ENCODE measurements at places on chromosomes 7 and 10.
A peak's percentile ranks its signal among the peaks of the same experiment; 100 is the strongest.

GRCh38 chr7:90621125-90621746 is 25.1 kb downstream of the CDK14 start:
- DNase-seq: no peak

GRCh38 chr7:106814887-106815286 is 50.2 kb upstream of the PIK3CG start:
- DNase-seq: no peak

GRCh38 chr7:46854958-46855473 is 726.9 kb downstream of the TNS3 start:
- peak; percentile 77 for DNase-seq

- no peak for DNase-seq
Observed at GRCh38 chr7:80779456-80779855, 139.4 kb downstream of the SEMA3C start.

DNA sequence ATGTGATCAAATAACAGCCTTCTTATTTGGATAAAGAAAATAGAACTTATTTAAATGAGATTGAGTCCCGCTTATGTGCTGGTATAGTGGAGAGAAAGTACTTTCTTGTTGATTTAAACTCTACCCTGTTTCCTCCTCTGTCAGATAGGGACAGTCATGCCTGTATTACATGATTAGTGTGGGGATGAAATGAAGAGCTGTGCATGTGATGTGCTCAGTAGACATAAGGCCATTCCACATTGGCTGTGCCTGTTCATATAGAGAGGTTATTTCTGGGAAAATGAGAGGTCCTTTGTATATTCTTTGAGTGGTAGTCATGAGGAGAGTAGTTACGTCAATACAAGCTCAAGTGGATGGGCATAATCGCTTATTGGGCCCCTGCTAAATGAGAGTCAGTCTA is 5.7 kb downstream of the MTURN start:
- DNase-seq: no peak

GRCh38 chr7:107068156-107068555 is 23.7 kb downstream of the PRKAR2B start:
- no peak for DNase-seq

DNA sequence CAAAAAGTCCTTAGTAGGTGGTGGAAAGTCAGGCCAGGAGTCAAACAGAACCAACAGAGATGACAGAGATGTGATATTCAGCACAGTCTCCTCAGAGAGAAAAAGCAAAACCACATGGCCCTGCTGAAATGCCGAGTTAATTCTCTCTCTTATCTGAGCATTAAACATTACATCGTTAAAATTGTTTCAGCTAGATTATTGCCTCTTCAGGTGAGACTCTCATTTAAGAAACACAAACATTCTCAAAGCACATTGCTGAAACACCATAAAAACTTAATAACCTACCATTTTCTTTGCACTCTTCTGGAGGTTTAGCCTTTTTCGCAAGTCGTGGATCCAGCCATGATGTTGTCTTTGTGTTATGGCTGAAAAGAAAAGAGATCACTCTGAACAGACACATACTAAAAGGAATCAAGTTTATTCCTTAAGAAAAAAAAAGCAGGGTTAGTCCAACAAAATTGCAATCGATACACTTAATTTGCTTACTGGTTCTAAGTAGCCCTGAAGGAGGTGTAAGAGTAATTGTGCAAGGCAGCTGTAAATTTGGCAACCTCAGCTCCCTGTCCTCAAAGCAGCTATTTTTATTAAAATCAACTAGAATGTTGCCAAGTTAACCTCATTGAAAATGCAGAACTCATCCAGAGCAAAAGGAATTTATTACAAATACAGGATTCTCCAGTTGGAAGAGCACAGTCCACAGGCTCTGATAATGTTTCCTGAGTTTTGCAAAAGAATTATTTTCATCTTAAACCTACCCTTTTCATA is 691.1 kb downstream of the PHTF2 start:
- no peak for DNase-seq

- DNase-seq: peak; percentile 99
Observed at GRCh38 chr7:116528008-116528789, 3.4 kb downstream of the CAV1 start.

- no peak for DNase-seq
Observed at GRCh38 chr7:116598861-116599260, 73.1 kb upstream of the MET start.

GRCh38 chr10:86162696-86163400 is 203.7 kb downstream of the GRID1 start:
- no peak for DNase-seq

DNA sequence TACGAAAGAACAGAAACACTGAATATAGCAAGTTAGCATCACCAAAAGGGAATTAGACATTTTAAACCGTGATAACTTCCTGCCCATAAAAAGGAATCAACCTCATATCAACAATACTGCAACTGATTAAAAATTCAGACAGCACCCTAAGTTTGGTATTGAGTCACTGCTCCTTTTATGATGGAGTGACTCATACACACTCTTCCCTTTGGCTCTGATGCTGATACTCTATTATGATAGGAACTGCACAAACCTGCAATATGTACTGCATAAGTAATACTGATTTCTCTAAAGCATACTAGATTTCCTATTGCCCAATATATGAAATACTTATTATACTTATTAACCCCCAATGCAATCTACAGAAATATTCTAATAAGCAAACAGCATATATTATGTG is 118.7 kb downstream of the PARD3 start:
- DNase-seq: no peak

GRCh38 chr7:70887186-70887585 is 244.8 kb upstream of the GALNT17 start:
- DNase-seq: no peak

DNA sequence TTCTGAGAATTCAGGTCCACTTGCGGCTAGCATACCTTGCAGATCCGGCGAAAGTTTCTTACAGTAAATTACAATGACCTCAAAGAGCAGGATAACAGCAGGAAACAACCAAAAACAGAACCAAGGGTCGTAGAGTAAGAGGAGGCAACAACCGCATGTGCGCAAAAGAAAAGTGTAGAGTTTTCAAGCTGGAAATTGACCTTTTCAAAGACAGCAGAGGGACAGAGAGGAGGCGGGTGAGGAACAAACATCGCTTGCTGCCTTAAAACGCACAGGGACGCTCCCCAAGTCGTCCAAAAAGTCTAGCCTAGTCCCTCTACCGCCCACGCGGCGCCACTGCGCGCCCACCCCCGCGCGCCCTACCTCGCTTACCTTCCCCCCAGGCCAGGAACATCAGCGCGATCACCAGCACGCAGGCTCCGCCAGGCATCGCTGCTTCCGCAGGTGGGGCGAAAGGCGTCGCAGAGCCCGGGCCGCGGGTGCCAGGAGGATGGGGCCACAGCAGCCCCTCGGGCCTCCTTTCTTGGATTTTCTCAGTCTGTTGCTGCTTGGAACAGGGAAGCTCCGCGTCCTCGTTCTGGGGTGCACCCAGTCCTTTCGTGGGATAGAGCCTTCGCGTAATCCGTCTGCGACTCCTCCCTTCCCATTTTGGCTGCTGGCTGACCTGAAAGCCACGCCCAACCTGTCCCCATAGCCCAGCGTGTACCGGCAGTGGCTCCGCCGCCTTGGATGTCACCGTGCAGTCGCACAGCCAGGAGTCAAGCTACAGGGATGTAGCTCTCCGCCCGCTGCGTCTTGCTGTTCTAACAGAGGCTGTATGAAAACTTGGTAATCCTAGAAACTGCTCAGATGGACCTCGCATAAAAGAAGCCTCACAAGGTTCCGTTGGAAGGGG is at the start of gene VWDE:
Gene VWDE, minus strand, starts transcription at position 579 of the 895 bp plus-strand sequence. Its CDS starts 149 bp downstream, at position 430.
- no peak for DNase-seq

All from stromal cell of bone marrow (primary cell).